ENCODE measurements at places on chromosomes 12 and 14.

DNA sequence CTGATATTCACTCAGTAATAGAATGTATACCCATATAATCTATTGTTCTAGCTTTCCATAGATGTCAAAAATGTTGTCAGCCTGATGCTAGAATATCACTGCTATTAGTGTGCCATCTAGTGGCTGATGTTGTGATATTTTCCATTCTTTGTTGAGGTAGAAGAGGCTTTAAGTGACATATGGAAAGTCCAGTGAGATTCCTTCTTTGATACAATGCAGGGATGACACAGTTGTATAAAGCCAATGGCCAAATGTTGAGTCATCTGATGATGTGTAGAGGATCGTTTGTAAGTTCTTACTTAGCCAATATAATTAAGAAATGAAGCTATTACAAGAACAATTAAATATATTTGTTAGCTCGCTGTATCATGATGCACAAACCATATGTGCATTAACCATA lies 58.1 kb upstream of the PCED1B start:
- no peak overlapping the region for H3K4me3 ChIP-seq
- H3K36me3 ChIP-seq = no peaks in the 10 kb centered on the region
- no peak overlapping the region for H3K27ac ChIP-seq
- DNase-seq = no peak
- no peaks in the 10 kb centered on the region for H3K4me1 ChIP-seq
- H3K27me3 ChIP-seq = no peaks in the 10 kb centered on the region

GRCh38 chr12:131902332-131903241 lies 8.2 kb downstream of the ULK1 start:
- no peak overlapping the region for H3K27ac ChIP-seq
- DNase-seq = no peak

GRCh38 chr12:42812086-42812485 lies 222.5 kb upstream of the PRICKLE1 start:
- no peak for DNase-seq
- no peaks in the 10 kb centered on the region for H3K27me3 ChIP-seq
- H3K36me3 ChIP-seq = no peaks in the 10 kb centered on the region
- H3K4me1 ChIP-seq = no peaks in the 10 kb centered on the region
- no peak overlapping the region for H3K27ac ChIP-seq
- no peak overlapping the region for H3K4me3 ChIP-seq

- H3K27me3 ChIP-seq = no peaks in the 10 kb centered on the region
- DNase-seq = no peak
- H3K4me1 ChIP-seq = peaks cover 2% of the 10 kb centered on the region
- H3K4me3 ChIP-seq = peak overlapping the region; percentile 74
- no peaks in the 10 kb centered on the region for H3K36me3 ChIP-seq
- H3K27ac ChIP-seq = peak overlapping the region; percentile 58
Observed at GRCh38 chr14:20469890-20470602, 840 bp downstream of the PNP start.

DNA sequence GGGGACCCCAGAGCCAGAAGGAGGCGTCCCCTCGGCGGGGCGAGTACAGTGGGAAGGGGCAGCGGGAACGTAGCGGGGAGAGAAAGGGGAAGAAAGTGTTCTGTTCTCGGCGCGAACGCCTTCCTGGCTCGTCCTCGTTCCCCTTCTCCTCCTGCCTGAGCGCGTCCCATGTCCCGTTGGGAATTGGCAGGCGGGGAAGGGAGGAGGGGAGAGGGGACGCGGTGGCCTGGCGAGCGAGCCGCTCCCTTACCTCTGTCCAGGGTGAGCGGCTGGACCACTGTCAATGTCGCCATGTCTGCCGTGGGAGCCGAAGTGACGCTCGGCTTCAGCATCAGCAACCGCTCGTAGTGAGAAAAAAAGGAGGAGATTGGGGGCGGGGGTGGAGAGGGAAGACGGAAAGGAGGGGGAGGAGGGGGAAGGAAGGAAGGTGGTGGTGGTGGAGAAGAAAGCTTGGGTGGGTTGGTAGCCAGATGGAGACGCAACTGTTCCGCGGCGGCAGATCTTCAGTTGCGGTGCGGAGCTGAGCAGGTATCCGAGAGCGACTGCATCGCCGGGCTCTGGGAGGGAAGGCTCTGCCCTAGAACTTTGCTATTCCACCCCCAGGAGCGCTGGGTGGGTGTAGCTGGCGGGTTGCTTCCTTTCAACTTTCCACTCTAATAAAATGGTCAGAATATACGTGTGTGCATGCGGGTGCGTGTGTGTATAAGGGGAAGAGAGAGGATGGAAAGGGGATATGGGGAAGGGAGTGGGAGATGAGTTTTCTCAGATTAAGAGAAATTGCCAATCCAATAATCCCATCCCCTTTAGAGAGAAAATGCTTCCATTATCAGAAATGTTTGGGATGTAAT lies at the start of gene LIN7A:
LIN7A (minus strand) TSS at position 544 of the 848 bp plus-strand sequence; CDS start at position 332, 212 bp downstream.
- DNase-seq = peak; percentile 47
- no peaks in the 10 kb centered on the region for H3K36me3 ChIP-seq
- H3K4me1 ChIP-seq = no peaks in the 10 kb centered on the region
- H3K27me3 ChIP-seq = no peaks in the 10 kb centered on the region
- peak within 1 kb of the TSS; percentile 78 for H3K4me3 ChIP-seq

DNA sequence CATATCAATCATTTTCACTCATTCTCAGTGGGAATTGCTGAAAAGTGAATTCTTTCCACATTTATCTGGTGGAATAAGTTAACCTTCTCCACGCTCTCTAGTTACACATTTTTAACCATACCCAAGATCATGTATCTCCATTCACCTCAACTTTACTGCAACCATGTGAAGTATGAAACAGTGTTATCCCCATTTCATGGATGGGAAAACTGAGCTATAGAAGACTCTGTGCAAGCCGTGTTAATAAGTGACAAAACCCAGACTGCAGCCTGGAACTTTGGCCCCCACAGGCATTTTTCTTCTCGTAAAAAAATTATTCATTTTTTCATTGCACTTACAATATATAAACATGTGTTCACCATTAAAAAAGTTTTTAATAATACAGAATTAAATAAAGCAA lies 82.4 kb upstream of the CCND2 start:
- H3K4me3 ChIP-seq = no peak overlapping the region
- DNase-seq = no peak
- no peaks in the 10 kb centered on the region for H3K27me3 ChIP-seq
- H3K36me3 ChIP-seq = no peaks in the 10 kb centered on the region
- H3K27ac ChIP-seq = no peak overlapping the region
- H3K4me1 ChIP-seq = no peaks in the 10 kb centered on the region

- no peak overlapping the region for H3K4me3 ChIP-seq
- H3K27me3 ChIP-seq = no peaks in the 10 kb centered on the region
- peaks cover 1% of the 10 kb centered on the region for H3K4me1 ChIP-seq
- H3K36me3 ChIP-seq = no peaks in the 10 kb centered on the region
- DNase-seq = no peak
- no peak overlapping the region for H3K27ac ChIP-seq
Observed at GRCh38 chr14:32102152-32102787, 25.2 kb downstream of the ARHGAP5 start.

DNA sequence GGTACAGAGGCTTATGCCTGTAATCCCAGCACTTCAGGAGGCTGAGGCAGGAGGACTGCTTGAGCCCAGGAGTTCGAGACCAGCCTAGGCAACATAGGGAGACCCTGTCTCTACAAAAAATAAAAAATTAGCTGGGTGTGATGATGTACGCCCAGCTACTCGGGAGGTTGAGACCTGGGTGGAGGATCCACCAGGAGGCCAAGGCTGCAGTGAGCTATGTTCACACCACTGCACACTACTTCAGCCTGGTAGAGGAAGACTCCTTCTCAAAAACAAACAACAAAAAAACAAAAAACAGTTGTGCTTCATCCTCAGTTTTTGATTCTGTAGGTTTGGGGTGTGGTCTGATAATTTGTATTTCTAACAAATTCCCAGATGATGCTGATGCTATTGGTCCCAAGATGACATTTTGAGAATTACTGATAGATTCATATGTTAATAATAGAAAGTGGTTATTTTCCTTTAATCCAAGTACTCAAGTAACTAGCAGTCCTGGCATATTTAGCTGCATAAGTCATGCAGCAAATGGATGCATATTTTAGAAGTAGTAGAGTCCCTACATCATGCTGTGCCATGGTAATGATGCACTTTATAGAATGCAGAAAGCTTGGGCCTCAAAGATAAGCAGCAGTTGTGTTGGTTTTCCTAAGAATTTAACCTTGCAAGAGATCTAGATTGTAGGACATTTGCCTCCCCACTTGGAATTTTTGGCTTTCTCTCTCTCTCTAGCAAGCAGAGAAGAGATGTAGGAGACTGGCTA lies 76.1 kb upstream of the PAWR start:
- no peak overlapping the region for H3K4me3 ChIP-seq
- H3K4me1 ChIP-seq = peaks cover 2% of the 10 kb centered on the region
- DNase-seq = no peak
- H3K36me3 ChIP-seq = no peaks in the 10 kb centered on the region

DNA sequence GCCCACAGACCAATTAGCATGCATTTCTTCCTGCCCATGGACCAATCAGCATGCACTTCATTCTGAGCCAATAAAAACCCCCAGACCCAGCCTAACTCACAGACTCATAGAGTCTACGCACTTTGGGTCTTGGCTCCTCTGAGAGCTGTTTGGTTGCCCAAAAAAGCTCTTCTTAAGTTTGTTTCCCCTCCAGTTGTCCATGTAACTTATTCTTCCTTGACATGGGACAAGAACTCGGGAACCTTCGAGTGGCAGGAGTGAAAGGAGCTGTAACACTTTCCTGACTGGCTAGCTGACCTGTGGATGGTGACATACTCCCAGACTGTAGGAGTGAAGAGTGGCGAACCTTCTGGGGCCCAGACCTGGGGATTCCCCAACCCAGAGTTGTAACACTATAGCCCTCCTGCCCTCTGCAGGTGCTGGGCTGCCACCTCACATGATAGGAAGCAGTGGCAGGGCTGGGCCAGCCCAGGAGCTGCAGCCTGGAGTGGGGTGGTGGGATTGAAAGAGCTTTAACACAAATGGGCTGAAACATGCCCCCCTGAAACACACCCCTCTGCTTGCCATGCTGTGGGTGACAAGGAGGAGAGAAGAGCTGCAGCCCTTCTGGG lies 4.4 kb upstream of the BTBD7 start:
- H3K4me1 ChIP-seq = no peaks in the 10 kb centered on the region
- no peak overlapping the region for H3K27ac ChIP-seq
- H3K4me3 ChIP-seq = no peak overlapping the region
- no peak for DNase-seq

DNA sequence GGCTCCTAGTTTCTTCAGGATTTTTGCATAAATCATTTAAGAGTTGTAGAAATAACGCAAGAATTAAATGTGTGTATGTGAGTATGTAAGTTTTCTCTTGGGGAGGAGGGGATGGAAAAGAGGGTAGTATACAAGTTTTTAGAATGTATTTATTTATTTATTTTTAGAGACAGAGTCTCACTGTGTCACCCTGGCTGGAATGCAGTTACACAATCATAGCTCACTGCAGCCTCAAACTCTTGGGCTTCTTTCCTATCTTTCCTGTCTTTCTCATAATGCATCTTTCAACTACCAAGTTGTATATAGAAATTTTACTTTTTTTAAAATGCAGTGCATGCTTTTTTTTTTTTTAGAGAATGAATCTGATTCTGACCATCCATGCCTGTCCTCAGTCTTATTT lies 269.0 kb upstream of the GARIN2 start:
- H3K27me3 ChIP-seq = no peaks in the 10 kb centered on the region
- no peak for DNase-seq
- H3K4me3 ChIP-seq = no peak overlapping the region
- H3K27ac ChIP-seq = no peak overlapping the region

DNA sequence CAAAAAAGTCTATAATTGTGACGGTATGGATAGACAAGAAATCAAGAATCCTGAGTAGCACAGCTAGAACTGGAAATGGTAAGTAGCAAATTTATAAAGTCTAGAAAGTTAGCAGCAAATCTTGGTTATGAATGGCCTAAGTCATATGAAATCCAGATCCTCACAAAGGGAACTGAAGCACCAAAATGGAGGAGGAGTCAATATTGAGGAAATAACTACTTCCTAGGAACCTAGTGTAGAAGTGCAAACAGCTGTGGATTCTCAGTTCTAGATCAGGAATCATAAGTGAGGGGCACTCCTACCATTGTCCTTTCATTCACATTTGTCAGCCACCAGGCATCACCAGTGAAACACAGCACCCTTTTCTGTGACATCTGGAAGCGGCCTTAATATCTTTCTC lies 202.2 kb upstream of the DCN start:
- H3K4me1 ChIP-seq = no peaks in the 10 kb centered on the region
- no peak overlapping the region for H3K27ac ChIP-seq
- no peak overlapping the region for H3K4me3 ChIP-seq

DNA sequence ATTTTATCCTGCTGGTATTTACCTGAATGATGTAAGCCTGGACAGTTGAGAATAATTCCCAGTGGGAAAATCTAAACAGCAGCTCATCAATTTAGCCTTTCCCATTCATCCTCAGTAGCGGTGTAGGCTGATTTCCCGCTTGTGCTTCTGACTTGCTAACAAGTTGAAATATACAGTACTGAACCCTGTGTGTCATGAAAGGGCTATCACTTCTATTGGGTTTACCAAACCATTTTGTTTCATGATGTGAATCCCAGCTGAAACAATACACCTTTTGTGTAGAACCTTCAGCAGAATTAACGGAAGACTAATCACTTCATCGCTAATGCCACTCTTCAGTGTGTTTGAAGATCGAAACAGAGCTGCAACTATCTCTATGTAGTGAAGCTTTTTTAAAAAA lies 88.4 kb downstream of the POLR3B start:
- no peak overlapping the region for H3K27ac ChIP-seq
- no peak for DNase-seq
- no peak overlapping the region for H3K4me3 ChIP-seq
- H3K4me1 ChIP-seq = no peaks in the 10 kb centered on the region

Data from ovary (tissue), 10 donors.